Activated T-cell treated with anti-CD3 and anti-CD28 coated beads for 4 hours (primary cell): ENCODE measurements at places on chromosomes 2 and 18.

DNA sequence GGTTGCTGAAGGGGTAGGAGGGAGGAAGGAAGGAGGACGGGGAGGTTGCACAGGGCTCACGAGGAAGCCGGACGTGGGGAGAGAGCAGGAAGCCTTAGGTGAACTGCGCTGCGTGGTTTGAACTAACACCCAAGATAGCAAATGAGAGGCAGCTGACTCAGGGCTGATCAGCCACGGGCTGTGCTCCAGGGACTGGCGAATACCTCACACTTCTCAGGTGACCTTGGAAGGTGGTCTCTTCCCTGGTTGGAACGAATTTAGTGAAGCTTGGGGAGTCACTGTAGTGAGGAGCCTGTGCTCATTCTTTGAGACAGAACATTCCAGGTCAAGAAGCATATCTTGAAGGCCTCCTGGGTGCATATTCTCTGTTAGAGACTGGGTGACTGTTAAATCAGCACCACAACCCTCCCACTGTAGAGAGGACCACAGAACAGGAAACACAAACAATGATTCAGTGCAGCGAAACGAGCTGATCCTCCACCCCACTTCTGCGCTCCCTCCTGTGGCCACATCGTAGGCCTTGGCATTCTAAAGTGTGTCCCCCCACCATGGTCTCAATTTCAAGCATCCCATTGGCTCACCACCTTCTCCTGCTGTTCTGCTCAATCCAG is 33.8 kb downstream of the TOGARAM2 start:
- peak; percentile 50 for DNase-seq

- DNase-seq = no peak
These were observed 141.2 kb upstream of the ST6GAL2 start for GRCh38 chr2:107027205-107027604.

GRCh38 chr18:42781298-42781815 is 334.1 kb downstream of the RIT2 start:
- no peak for DNase-seq

DNA sequence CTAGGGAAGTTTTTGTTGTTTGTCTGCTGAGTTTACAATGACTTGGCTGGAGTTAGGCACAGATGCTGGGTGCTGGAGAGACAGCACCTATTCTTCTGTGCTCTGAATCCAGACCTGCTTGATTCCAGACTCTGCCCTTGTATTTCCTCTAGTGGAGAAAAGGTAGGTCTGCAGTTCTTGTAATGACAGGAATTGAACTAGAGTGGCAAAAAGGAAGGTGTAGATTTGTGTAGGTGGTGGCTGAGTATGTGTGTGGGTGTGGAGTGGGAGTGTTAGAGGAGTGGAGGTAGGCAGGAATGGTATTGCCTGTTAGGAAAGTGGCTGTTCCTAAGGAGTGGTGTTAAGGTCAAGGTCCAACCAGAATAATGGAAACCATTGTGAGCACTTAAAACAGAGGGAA is 71.9 kb upstream of the LYPD6 start:
- DNase-seq = no peak

GRCh38 chr18:35495536-35496314 is 2.0 kb downstream of the INO80C start:
- no peak for DNase-seq

DNA sequence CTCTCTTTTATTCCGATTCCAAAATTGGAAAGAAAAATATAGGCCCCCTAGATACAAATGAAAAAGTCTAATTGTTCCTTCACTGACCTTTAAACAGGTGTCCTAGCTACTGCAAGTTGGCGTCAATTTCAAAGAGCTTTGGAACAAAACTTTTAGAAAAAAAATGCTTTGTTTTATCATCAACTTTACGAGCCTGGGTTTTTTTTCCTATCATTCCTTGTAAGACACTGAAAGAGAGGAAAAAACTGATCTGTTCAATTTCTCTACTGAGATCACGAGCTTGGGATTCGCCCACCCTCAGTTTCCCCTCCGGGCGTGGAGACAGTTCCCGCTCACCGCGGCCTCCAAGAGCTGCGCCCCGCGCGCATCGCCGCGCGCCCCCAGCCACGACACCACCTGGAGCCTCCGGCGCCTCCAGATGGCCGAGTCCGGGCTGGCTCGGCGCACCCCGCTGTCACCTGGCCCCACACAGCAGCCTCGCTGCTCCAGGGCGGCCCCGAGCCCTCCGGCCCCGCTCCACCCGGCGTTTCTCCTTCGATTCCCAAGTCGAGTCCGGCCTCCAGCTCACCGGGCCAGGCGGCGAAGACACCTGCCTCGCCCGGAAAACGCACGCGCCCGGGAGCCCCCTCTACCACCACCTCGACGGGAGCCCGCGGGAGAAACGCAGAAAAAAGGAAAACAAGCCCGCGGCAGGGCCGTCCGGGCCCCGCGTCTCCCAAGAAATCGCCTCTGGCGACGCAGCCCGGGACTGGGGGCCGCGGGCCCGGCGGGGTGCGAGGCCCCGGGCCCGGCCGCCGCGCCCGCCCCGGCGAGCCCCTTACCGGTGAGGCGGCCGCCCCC is 656 bp downstream of the TBC1D8 start:
- peak; percentile 4 for DNase-seq

DNA sequence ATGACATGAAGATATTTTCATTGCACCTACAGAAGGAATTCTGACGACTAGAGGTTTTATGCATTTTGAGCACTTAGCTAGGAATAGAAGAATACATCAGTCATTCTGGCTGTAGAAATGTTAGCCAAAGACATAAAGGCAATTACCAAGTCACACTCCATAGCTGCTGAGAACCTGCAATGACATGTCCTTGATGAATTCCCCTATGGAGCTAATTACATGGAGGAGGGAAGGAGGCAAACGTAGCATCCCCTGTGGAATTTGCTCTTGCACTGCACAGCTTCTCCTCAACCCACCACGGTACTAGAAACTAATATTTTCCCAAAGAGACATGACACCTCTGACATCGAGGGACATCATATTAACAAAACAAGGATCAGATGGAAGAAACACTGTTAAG is 174.0 kb upstream of the SESTD1 start:
- DNase-seq = no peak
